ENCODE measurements at places on chromosomes 7 and 10.

- DNase-seq: no peak
Measured at GRCh38 chr7:17689361-17689902, 250.9 kb downstream of the SNX13 start.

DNA sequence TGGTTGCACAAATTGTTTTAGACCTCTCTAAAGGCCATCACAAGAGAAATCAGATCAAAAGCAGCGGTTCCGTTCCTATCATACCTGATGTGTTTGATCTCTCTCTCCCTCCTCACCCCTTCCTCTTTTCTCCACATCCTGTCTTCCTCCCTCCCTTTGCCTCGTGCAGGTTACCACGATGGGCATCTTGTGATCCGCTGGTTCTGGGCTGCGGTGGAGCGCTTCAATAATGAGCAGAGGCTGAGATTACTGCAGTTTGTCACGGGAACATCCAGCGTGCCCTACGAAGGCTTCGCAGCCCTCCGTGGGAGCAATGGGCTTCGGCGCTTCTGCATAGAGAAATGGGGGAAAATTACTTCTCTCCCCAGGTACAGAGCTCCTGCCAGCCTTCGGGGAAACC, 28.5 kb upstream of the STK17A start:
- no peak for DNase-seq

GRCh38 chr10:71761105-71761511, 12.2 kb downstream of the VSIR start:
- DNase-seq: no peak

GRCh38 chr7:83984076-83984475, 210.5 kb downstream of the SEMA3A start:
- DNase-seq: no peak

DNA sequence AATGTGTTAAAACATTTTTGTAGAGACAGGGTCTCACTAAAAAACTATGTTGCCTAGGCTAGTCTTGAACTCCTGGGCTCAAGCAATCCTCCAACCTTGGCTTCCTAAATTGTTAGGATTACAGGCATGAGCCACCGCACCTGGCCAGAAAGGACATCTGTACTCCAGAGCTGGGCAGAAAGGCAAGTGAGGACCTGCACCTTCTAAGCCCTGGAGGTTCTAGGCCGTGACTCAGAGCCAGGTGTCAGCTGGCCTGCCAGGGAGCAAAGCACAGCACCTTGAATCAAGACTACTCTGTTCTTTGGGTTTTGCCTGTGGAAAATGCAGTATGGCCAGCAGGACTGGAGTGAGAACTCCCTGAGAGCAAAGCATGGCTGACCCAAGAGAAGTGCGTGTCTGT, 396.5 kb downstream of the ADRA2A start:
- no peak for DNase-seq

- DNase-seq: no peak
Measured at GRCh38 chr10:58384095-58384494, 1.1 kb upstream of the TFAM start.

- DNase-seq: no peak
Measured at GRCh38 chr10:131726076-131726880, 174.5 kb upstream of the PPP2R2D start.

DNA sequence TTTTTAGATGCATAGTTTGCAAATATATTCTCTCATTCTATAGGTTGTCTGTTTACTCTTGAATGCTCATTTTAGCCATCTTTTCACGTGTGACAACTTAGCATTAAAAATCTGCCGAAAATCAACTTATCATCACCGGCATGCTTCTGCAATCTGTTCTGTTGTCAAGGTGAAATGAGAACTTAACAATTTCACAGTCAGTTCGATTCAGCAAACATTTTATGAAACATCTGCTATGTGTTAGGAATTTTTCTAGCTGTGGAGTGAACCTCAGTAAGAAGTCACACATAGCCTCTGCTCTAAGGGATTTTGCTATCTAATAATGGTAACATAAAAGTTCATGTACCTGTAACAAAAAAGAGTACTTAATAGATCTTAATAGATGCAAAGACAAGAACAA, 256.1 kb downstream of the ZWINT start:
- DNase-seq: no peak

DNA sequence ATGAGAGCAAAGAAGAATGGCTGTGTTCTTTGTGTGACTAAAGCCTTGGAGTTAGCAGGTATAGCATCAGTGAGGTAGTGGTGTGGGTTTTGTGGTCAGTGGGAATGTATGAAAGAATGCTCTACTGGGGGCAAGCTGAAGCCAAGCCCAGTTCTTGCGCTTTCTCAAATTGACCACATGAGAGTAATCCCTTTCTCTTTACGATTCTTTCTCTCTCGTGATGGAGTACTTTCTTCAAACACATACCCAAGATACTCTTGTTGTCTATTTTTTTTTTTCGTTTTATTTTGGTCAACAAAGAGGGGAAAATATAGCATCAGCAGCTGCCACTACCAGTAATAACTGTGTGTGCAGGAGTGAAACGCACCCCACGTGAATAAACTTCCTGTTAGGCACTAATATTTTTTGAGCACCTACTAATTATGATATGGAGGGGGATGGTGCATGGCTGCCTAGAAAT, 8.4 kb upstream of the PANK1 start:
- DNase-seq: no peak

DNA sequence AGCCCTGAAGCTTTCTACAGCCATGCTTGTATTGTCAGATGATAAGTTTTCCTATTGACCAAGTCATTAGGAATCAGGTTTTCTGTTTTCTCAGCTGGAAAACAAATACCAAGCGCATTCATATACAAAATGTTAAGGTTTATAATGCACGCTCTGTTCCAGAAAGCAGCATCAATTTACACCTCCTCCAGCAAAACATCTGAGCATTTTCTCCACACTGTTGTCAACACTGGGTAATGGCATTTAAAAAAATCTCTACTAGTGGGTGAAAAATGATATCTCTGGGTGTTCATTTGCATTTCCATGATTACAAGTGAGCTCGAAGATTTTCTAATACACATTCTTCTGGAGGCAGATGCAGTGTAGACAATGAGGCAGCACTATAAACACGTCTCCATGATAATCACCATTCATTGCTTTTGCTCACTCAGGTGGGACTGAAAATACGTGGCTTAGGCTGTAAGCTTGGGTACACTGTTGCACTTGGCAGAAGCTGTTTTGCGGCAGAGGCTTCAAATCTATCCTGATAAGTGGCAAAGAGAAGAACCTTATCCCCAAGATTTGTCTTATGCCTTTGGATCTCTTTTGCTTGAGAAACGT, 114.8 kb upstream of the PLPP4 start:
- no peak for DNase-seq

Data from activated T-helper 1 cell treated with Interleukin-2 at 50 U/mL for 16 hours (primary cell).